ENCODE measurements at places on chromosomes 1 and 21. TPM values are rescaled to one million over a fixed set of nuclear protein-coding genes. Genes with fewer than 3 reads are reported as not detected.
A peak's percentile ranks its signal among the peaks of the same experiment; 100 is the strongest.

GRCh38 chr1:38834937-38835827 is 24.4 kb downstream of the RRAGC start:
- DNase-seq = peak; percentile 90

GRCh38 chr1:158068918-158069317 is 75.5 kb downstream of the KIRREL1 start:
- no peak for DNase-seq

GRCh38 chr1:205920861-205921569 is 22.2 kb downstream of the SLC26A9 start:
- DNase-seq = no peak

DNA sequence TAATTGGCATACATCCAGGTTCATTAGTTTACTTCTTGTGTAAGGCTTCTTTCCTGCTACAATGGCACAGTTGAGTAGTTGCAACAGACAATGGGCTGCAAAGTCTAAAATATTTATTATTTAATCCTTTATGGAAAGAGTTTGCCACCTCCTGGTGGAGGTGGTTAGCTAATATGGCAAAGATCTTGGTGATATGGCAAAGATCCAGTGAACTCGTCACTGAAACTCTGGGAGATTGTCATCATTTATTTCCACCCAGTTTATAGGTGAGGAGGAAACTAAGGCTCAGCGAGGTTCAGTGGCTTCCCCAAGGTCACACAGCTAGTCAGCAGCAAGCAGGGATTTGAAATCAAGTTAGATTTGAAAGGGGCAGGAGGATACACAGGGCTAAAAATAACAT is 16.1 kb upstream of the IFFO2 start:
- no peak for DNase-seq

DNA sequence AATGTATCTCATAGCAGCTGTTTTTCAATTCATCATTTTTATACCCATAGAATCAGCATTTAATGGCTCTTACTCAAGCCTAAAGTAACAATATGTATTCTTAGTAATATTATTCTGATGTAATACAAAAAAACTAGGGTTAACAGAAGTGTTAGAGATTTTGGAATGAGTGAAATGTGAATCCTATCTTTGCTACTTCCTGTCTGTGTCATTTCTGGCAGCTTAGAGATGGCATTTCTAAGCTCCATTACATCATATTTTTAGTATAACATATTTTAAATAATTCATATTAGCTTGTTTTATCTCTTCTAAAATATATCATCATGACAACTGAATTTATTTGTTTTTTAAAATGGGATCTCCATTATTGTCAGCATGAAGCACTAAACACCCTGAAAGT is 90.2 kb downstream of the LRRC7 start:
- peak; percentile 8 for DNase-seq

DNA sequence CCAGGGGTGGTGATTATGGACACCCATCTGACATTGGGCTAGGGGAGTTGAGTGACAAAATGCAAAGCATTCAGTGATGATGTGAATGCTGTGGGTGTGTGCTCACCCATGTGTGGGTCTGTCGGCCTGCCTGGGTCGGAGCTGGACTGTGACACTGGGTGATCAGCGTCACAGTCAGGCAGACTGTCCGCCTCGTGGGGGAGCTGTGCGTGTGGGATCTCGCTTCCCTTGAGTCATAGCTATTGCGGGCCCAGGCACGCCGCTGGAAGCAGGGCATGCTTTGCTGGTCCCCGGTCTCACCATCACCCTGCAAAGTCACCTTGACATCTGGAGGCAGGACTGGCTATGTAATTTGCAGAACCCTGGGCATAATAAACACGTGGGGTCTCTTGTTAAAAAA is 156.9 kb upstream of the IGSF21 start:
- DNase-seq = no peak

GRCh38 chr1:67977756-67978155 is 72.7 kb downstream of the DIRAS3 start:
- DNase-seq = no peak

GRCh38 chr1:170580636-170581440 is 48.9 kb downstream of the GORAB start:
- DNase-seq = no peak

- peak; percentile 23 for DNase-seq
Observed at GRCh38 chr1:37858931-37859506, 373 bp downstream of the MTF1 start.

Gene ZC3H11A
- total RNA-seq = 98.6 TPM

Gene TRAF3IP3
- not detected for total RNA-seq

Gene GPR3
- 0.26 TPM for total RNA-seq

Gene VHLL
- not detected for total RNA-seq

Data from fibroblast of lung (primary cell).